Stimulated activated memory B cell treated with anti-CD40 and anti-IgM and Interleukin-4, amounts not matched to agents 10 μg/mL and 1 μg/mL and 100 μg/mL, for 72 hours (primary cell): ENCODE measurements at places on chromosomes 3 and 15.

DNA sequence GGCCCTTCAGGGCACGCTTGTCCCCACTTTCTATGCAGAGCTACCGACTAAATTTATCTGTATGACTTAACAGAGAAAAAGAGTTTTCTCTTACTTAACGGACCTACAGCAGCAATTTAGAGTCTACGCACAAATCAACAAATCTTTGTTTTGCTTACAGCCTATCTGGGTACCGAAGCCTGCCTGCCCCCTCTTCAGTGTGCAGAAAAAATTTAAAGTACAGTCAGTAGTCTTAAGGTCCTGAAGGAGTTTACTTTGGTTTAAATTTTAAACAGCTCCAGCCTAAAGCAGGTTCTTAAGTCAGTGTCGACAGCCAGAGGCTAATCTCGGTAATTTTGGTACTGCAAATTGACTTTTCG lies 570 bp downstream of the SACM1L start:
- no peak for ATAC-seq

- no peak for ATAC-seq
These were observed 24.8 kb upstream of the TRIM59 start for GRCh38 chr3:160474416-160474838.

- ATAC-seq: no peak
These were observed 481 bp upstream of the ECE2 start for GRCh38 chr3:184275381-184275701.

DNA sequence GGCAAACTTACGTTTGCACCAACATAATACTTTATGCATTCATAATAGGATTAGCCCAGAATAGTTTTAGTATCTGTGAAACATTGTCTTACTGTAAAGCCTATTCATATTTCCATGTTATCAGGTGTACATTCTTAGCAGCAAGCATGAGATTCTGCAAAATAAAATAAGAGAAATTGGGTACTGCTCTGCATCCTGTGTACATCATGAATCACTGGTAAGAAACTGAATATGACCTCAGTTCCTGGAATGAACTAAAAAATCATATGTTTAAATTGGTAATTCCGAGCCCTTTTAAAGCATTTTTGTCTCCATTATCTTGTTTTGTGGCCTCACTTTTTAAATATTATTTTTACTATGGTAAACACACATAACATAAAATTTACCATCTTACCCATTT lies 605.1 kb downstream of the ROBO1 start:
- ATAC-seq: no peak

DNA sequence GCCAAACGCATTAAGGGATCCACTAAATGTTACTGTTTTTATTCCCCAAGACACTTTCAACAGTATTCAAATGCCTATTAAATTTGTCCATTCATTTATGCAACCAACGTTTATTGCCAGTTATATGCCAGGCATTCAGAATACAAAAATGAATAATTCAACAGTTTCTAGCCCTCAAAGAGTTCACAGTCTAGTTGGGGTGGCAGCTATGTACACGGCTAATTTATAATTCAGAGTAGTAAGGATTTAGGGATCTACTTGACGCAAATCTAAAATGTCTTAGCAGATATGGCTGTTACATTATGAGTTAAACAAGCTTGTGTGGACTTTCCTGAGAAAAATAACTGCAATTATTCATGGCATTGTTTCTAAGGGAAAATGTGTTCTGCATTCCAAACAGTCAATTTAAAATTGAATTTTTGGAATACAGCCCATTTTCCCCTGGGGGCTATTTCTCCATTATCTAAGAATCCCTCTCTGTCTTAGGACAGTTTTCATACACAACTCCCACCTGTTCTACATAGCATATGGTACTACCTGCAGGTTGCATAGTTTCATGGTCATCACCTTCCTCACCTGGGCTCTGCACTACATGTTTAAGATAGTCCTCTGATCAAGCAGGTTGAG lies 11.5 kb upstream of the MSL2 start:
- ATAC-seq: no peak

- ATAC-seq: no peak
These were observed 339.9 kb upstream of the KCNH8 start for GRCh38 chr3:18808429-18808828.

DNA sequence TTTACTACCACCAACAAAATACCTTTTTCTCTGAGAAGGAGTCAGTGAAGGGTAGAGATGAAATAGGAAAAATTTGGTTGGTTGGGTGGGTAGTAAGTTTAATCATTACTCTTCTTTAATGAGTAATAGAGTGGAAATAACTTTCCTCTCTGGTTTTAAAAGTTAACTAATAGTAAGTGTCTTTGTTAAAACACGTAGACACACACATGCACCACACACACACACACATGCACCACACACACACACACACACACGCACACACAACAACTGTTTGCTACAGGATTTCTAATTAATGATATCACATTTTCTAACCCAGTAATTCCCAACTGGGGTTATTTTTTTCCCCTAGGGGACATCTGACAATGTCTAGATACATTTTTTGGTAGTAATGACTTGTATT lies 84.1 kb downstream of the CHL1 start:
- ATAC-seq: no peak

DNA sequence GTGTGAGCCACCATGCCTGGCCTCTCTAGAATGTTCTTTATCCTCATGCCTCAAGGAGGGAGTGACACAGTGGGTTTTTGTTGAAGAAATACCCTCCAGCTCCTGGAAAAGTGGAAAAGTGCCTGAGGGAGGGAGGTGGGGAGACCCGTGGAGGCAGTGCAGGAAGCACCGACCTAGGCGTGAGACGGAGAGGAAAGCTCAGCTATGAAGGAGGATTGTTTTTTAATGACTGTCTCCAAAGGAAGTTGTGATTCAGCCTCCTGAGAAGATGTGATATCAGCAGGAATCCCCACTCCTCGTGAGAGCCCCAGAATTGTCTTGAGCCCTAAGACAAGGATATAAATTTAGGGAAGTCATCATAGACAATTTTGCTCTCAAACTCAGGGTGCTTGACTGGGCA lies 21.7 kb downstream of the RPLP1 start:
- no peak for ATAC-seq

DNA sequence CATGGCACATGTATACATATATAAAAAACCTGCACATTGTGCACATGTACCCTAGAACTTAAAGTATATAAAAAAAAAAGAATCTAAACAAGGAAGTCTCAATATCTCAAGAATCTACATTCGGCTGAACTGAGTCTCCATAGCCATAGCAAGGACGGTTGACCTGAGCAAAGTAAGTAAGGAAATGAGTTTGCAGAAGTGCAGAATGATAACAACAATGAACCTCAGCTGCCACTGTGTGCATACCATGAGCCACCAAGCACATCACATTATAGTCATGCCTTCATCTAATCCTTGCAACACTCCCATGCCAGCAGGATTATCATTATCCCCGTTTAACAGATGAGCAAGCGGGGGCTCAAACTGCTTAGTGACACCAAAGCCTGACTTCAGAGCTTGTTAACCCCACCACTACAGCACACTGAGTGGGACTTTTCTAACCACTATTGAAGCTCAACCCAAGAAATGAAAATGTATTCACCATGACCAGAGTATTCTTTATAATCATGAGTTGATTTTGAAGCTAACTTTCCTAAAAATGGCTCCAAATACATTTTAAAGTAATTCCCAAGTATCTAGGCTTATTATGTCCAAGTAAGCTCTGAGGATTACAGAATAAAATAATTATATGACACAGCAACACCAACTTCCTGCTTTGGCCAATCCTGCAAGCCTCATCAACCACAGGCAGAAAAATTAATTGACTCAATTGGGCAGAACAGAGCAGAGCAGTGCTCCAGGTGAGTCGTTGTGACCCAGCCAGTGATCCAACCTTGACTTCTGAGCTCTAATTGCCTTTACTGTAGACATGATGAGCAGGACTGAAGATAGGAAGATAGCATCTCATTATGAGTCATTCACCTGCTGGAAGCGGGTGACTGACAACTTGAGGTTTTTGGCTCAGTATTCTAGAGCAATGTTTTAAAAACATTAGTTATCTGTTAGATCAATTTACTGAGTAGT lies 47.3 kb upstream of the IL12A start:
- ATAC-seq: no peak

DNA sequence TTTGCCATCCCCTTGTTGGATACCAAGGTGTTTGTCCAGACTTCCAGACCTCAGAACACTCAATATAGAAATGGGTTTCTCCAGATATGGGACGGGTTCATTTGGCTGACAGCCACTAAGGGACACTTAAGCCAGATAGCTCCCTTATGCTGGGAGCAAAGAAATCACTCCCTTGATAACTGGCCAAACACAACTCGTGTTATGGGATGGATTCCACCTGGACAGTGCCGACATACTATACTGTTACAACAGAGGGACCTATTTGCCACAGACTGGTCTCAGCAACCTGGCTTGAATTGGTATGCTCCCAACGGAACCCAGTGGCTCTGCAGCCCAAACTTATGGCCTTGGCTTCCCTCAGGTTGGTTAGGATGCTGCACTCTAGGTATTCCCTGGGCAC lies 114.0 kb upstream of the PLCL2 start:
- ATAC-seq: no peak

DNA sequence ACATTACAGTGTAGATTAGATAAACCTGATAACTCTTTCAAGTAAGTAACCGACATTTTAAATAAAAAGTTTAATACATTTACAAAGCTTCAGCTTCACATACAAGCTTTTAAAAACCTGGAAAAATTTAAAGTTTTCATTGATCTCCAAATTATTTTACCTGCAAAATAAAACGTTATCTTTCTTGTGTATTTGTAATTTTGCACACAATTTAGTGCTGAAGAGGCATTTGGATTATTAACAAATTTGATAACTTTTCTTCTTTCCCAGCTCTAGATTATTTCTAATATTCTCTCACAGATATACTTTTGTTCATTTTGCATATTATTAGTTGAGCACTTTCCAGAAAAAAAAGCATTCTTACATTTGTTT lies 24.2 kb upstream of the MBNL1 start:
- no peak for ATAC-seq

DNA sequence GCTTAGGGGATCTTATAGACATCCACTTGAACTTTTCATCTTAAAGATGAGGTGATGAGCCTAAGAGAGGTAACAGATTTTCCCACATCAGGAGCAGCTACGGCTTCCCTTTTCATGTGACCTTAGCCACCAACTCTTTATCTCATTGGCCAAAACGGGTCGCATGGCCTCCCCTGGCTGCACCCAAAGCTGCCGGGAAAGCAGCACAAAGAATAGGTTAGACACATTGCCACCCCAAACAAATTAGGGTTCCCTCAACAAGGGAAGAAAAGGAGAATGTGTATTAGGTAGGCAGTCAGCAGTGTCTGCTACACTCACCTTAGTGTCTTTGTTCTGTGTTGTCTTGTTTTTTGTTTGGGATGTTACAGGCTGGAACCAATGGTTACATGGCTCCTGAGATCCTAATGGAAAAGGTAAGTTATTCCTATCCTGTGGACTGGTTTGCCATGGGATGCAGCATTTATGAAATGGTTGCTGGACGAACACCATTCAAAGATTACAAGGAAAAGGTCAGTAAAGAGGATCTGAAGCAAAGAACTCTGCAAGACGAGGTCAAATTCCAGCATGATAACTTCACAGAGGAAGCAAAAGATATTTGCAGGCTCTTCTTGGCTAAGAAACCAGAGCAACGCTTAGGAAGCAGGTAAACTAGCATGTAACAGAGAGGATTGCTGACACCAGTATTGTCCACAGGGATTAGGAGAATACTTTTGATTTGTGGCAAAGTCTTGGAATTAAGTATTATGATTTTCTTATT lies 44.2 kb downstream of the GRK7 start:
- no peak for ATAC-seq

DNA sequence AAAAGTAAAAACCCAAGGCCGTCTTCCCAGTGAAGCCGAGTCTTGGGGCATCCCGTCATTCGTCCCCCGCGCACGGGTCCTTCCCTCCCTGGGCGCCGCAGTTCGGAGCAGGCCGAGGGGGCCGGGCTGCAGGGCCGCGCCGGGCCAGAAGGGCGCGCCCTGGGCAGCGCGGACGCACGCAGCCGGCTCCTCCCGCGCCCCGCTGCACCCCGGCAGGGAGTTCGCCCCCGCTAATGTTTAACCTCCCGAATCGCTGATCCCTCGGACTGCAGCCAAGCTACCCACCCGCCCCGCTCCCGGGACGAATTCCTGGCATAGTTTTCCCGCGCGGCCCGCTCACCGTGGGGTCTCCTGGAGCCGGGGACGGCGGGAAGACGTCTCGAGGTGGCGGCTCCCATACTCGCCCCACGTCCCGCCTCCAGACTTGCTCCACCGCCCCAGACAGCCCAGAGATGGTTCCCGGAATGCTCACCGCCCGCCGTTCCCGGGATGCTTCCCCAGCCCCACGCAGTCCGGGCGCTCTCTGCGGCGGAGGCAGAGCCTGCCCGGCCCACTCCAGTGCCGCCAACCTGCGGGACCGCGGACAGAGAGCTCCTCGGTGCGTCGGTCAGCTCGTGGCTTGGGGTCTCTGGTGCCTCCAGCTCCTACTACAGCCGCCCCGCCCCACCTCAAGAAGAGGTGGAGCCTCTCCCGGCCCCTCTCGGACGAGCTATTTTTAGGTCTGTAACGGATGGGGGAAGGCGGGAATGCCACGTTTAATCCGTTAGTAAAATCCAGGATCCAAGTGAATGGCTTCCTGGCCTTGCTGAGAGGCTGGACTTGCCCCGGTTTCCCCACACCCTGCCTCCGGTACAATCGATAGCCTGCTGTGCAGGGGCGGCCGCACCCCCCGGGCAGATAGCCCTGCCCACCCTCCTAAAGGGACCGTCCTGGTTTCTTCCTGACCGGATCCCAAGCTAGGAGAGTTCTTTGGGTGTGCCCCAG lies at the start of gene DZIP1L:
Gene DZIP1L (minus strand): TSS at position 621 of the 984 bp plus-strand sequence. CDS start 11,637 bp downstream, outside the sequence.
- peak; percentile 87 for ATAC-seq

DNA sequence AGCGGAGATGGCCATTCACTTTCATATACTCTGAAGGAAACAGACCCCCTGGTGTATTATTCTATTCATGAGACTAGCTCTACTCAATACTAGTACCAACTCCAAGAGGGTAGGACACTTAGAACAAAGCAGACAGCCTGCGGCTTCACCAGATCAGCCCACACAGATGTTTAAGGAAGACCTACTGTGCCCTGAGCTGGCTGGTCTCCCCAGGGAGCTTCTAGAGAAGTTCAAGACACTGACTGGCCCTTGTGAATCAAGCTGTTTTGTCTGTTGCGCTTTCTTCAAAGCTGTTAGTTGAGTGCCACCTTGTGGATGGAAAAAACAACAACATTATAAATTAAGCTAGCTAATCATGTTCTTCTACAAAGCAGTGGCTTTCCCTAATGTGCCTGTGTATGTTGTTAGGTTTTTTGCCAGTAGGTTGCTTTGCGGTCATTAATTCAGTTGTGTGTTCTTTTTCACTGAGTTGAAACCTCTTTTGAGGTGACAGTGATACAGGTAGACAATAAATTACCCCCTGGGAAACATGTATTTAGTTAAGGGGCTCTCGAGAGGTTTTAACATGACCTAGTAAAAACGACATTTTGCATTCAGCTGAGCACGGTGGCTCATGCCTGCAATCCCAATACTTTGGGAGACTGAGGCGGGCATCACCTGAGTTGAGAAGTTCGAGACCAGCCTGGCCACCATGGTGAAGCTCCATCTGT lies 64.2 kb upstream of the MYZAP start:
- peak; percentile 94 for ATAC-seq

GRCh38 chr3:126912491-126913195 lies 70.3 kb upstream of the PLXNA1 start:
- ATAC-seq: no peak
